NCI-H1105 treated with DMSO at 0.1 percent for 48 hours (cell line): ENCODE measurements at places on chromosomes 4 and X.

- DNase-seq = peak; percentile 60
Observed at GRCh38 chr4:38675146-38676121, 11.4 kb downstream of the KLF3 start.

DNA sequence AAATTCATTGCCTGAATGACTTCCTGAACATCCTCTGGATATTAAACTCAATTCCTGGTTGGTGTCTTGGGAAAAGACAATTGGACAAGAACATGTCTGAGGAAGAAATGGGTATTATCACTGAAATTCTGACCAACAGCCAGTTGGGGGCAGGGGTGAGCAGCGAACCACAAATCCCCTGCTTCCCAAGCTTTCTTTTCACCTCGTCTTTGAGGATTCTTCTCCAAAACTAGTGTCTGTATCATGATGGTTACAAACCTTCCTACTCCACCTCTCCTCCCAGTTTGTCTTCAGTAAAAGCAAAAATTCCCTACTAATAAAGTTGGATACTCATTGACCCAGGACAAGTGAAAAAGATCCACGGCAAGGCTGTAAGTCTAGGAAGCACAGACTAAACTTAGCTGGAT lies 48.3 kb upstream of the WDR1 start:
- DNase-seq = peak; percentile 38

DNA sequence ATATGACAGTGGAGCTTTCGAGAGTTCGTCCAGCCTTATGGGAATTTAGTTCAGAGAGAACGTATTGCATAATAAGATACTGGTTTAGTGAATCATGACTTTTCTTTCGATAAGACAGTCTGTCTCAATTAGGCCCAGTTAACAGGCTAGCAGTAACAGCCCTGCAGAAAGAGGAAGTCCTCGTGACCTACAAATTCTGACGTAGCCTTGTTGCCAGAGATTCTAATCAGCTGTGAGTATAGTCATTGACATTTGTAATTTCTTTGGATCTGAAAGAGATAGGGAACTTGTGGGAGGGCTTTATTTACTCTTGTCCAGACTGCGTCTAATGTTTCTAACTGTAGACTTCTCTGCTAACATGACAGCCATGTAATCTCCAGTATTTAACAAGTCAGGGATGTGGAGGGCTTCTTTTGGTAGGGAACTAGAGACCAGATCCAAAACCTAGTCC lies 15.8 kb downstream of the ART3 start:
- DNase-seq = no peak

- DNase-seq = no peak
Observed at GRCh38 chrX:53704294-53704693, 17.8 kb upstream of the HUWE1 start.

DNA sequence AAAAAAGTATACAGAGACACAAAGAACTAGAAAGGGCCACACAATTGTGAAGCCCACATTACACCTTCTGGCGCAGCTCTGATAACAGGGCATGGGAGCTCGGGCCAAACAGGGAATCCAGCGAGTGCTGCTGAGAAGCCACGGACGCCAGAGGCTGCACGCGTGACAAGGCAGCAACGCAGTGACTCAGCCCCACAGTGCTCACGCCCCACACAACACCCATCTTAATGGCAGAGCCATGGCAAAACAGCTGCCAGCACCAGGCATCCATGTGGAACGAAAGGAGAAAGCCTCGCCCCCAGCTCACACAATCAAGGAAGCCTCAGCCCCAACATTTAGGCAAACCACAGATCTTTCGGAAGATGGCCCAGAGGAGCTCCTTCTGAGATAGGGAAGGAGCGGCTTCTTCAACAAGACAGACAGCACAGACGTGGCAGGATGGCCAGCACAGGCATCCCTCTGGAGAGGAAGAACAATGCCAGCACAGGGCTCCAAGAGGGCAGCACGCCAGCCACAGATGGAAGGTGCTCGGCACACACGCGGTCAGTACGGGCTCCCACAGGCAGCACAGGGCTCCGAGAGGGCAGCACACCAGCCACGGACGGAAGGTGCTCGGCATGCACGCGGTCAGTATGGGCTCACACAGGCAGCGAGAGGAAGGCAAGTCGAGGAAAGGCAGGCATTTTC lies 33.1 kb downstream of the GAK start:
- no peak for DNase-seq

- DNase-seq = no peak
Observed at GRCh38 chrX:23727206-23727605, 15.9 kb downstream of the ACOT9 start.
